ENCODE measurements at places on chromosomes 2 and 18. TPM values are rescaled to one million over a fixed set of nuclear protein-coding genes. Genes with fewer than 3 reads are reported as not detected.

Gene PCBP1
- total RNA-seq, result 205 TPM

Gene CROCC2
- total RNA-seq, result not detected

Gene GPAT2
- total RNA-seq, result 5.3 TPM

Gene ZSWIM2
- not detected for total RNA-seq

Gene GREB1
- total RNA-seq, result 7.8 TPM

Gene OSR1
- 2.7 TPM for total RNA-seq

Gene EFR3B
- 8.7 TPM for total RNA-seq

Gene CPSF3
- total RNA-seq, result 15.6 TPM

Gene UGT1A8
- total RNA-seq, result not detected

Gene MPP4
- not detected for total RNA-seq

DNA sequence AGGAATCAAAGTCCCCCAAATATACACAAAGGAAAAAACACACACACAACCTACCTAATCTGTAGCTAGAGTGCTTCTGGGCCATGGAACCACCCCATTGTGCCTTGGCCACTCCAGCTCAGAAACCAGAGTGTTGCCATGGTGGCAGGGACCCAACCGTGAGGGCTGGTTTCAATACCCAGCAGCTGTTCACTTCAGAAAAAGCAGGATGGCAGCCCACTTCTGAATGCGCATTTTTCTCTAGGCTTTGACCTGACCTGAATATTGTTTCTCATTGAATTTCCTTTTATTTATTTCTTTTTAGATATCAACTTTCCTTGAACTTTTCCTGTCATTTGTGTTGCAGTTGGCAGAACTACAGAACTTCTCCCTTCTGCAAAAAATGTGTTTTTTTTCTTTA is 43.0 kb upstream of the EHBP1 start:
- no peak for DNase-seq

GRCh38 chr2:39115556-39115955 is 5.3 kb downstream of the SOS1 start:
- no peak for DNase-seq

DNA sequence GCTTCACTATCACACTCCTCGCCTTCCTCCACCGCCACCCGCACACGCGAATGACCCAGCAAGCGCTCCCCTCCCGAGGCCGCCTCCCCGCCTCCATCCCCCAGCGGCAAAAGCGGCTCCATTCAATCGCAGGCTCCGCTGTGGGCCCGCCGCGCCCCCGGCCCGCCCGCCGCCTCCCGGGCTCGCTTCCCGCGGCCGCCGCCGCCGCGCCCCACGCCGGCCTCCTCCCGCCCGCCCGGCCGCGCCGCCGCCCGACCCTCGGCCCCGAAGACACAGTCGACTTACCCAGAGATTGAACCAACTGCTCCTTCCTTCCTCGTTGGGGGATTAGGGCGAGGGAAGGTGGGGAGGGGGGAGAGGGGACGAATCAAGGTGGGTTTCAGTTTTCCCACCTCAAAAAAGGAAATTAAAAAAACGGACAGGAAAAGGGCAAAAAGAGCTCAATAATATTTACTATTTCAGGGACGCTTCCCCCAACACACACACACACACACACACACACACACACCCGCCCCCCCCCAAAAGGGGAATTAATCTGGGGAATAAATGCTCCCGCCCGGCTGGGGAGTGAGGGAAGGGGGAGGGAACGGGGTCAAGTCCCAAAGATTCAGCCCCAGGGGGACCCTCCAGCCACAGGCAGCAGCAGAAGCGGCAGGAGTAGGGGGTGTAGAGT is 743 bp downstream of the XPO1 start:
- peak; percentile 39 for DNase-seq

GRCh38 chr2:212708355-212708754 is 169.8 kb upstream of the ERBB4 start:
- DNase-seq, result no peak

DNA sequence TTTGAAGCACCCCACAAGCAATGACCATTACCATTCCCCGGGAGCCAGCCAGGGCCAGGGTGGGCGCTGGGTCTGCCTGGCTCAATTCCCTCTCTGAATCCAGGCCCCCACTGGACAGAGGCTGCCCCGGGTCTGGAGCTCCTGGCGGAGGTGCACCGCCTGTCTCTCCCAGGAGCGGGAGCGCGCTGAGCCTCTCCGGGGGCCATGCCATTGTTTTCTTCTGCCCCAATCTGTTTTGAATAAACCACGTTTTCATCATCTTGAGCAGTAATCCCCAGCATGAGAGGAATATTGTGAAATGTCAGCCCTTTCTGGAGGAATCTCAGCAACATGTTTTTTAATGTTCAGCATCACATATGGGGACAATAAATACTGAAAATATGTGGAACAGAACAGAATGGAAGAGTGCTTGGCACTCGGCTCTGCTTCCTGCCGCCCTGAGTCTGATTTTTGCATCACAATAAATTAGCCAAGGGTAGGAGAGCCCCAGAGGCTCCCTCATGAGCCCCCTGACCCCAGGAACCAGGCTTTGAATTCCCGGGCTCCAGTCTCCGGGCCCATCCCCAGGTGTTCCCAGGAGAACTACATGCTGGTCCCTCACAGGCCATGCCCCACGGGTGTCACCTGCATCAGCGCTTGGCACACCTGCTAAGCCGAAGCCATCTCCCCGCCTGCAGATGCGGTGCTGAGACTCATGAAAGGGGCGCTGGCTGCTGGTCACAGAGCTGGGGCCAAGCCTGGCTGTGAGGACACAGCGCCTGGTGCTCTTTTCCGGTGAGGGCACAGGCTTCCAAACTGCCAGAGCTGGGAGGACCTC is 88.8 kb downstream of the INHBB start:
- DNase-seq, result no peak

DNA sequence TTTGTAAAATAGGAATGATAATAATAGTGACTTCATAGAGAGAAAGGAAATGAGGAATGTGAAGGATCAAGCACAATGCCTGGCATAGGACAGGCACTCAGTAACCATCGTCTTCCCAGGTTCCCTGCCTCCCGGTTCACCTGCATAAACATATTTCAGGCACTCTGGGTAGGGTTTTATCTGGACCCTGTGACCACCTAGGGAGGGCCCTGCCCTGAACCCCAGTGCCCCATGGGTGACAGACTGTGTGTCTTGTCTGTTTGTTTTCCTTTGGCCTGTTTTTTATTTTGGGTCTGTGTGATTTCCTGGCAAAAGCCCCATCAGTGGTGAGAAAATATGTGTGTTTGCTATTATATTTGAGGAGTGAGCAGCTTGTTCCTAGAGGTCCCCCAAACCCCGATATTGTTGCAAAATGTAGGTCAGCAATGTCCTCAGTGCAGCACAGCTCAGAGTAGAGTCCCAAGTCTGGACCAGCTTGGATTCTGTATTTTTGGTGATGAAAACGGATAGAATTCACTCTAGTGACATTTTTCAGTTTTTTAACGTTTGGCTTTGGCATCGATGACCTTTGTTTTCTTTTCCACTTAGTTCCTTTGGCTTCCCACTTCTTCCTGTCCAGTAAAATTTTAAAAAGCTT is 9.6 kb upstream of the NT5C1B start:
- no peak for DNase-seq

- no peak for DNase-seq
These were observed 121.6 kb upstream of the HNRNPA3 start for GRCh38 chr2:177090967-177091366.

DNA sequence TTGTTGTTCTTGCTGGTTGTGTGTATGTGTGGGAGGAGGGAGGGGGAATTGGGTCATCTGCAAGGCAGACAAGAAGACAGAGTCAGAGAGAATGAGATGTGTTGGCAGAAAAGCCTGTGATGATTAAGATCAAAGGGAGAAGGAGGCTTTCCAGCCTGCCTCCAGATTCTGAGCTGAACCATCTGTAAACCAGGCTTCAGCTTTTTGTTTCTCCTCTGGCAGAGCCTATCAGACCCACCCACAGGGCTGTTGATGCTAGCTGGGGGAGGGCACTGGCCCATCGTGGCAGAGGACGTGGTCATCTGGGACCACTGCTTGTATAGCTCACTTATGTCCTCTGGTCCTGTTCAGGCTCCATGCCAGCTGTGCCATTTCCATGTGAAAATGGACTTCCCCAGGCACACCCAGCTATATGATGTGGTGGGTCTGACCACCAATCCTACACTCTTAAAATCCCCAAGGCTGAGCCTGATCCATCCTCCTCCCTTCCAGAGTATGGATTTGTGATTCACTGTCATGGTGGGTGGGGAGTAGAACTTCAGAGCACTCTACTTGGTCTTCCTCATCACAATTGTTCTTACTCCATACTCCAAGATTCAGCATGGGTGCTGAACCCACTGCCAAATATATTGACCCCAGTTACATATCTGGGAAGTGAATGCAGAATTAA is 27.8 kb upstream of the COL6A3 start:
- no peak for DNase-seq

- DNase-seq, result no peak
These were observed 64.1 kb downstream of the ZCCHC2 start for GRCh38 chr18:62586781-62587487.

DNA sequence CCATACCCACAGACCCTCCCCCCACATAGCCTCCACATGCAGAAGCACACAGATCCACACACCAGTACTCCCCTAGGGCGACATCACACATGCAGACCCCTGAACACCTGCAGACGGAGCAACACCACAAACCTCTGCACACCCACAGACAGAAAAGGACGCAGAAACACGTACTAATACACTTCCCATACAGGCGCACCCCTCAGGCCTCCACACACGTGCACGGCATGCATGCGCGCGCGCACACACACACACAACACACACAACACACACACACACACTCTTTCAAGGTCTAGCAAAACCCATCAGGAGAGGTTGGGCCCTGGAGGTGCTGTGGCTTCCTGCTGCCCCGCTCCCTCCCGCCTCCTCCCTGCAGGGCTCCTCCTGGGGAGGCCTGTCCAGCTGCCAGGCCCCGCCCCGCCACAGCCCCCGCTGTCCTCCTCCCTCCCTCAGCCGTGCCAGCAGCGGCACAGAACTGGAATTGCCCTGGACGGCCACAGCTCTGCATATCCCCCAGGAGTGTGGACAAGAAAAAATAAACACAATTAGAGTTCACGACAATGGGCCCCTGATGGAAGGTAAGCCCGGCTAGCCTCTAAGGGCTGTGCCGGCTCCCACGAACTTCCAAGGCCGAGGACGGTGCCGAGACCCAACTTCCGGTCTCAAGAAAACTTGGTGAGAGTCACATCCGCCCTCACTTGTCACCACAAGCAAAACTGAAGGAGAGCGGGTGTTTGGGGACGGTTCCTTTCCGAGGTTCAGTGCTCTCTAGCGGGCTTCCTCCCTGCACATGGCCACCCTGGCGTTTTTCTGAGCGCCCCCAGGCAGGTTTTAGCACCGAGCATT is 6.8 kb downstream of the ZFP36L2 start:
- DNase-seq, result peak; percentile 90

- peak; percentile 27 for DNase-seq
These were observed 5.4 kb downstream of the RAB11FIP5 start for GRCh38 chr2:73107211-73107926.

GRCh38 chr2:231200805-231201474 is 2.5 kb downstream of the ARMC9 start:
- DNase-seq, result no peak

DNA sequence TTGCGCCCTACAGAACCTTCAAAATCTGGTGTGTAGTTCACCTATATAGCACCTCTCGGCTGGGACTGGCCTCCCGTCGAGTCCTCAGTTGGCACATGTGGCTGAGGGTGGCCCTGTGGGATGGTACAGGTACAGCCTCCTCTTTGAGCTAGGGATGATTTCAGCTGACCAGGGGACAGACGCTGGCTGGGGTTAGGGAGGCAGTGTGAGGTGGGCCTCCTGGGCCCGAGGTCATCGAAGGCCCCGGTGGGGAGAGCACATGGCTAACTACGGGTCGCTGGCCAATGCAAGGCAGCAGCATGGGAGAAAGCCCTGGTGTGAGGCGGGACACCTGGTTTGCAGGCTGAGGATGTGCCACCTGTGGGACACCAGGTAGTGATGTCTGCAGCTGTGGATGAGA is 304.8 kb downstream of the GBX2 start:
- no peak for DNase-seq

DNA sequence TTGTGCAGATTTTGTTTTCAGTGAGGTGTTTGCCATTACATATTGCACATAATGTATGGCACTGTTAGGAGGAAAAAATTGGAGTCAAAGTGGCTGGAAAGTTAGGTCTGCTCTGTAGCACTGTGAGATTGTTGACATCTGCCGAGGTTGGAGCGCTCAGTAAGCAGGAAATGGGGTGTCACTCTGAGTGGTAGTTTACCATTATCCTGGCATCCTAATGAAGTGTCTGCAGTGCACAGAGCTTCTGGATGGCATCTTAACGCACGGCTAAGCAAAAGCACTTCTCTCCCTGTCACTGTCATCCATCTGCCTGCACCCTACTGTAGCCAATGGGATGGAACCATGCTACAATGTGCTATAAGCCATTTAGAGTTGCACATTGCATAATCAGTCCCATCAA is 561.9 kb downstream of the ARHGAP15 start:
- DNase-seq, result no peak

Data from left ventricle myocardium inferior (tissue), 1 donor.